ENCODE measurements at places on chromosomes 12 and 14.

DNA sequence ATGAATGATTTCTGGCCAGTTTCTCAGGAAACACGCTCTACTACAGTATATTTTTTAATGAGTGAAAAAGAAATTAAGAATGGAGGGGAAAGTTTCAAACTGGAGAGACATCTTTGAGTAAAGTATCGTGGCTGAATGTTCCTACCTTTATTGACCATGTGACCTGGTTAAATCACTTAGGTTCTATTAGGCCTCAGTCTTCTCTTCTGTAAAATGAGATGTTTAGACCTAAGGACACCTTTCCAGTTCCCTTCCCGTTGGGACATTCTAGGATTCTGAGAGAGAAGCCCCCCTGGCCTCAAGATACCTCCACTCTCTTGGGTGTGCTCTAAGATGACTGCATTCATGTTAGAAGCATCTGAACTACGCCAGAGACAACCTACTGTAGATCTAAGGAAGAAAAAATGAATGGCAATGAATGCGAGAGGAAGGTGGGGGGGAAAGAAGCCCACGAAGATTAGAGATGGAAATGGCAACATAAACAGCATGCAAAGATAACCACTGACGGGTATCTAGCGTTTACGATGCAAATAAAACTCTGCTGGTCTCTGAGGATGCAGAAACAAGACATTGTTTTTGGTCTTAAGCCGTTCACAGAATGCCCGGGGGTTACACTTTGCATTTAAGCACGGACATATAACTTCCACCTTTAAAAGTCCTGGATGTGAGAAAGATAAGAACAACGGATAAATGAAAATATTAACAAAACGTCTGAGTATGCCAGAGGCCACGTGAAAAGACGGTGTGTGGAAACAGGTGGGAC lies 599 bp upstream of the CPSF6 start:
- no peak for DNase-seq

- no peak for DNase-seq
Measured at GRCh38 chr14:79781882-79782281, 429.4 kb downstream of the DIO2 start.

DNA sequence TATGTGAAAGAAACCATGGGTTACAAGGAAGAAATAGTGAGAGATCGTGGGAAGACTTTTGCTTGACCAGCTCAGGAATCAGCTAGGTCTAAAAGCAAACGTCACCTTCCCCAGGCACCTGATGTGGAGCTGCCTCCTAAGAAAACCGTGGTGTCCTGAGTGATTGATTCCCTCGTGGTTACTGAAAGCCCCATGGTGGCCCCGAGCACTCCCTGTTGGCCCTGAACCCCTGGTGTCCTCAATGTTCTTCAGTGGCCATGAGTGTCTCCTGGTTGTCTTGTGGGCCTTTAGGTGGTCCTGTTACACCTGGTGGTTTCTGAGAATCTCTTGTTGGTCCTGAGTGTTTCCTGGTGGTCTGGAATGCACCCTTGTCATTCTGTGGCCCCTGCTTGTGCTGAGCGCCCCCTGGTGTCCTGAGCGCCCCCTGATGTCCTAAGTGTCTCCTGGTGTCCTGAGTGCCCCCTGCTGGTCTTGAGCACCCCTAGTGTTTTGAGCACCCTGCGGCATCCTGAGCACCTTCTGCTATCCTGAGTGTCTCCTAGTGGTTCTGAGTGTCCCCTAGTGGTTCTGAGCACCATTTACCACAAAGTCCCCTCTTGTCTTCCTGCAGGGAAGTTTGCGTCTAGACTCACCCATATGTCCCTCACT lies 518.7 kb downstream of the TMEM121 start:
- DNase-seq: peak; percentile 59

GRCh38 chr12:68119250-68119649 lies 40.3 kb downstream of the IFNG start:
- DNase-seq: no peak

DNA sequence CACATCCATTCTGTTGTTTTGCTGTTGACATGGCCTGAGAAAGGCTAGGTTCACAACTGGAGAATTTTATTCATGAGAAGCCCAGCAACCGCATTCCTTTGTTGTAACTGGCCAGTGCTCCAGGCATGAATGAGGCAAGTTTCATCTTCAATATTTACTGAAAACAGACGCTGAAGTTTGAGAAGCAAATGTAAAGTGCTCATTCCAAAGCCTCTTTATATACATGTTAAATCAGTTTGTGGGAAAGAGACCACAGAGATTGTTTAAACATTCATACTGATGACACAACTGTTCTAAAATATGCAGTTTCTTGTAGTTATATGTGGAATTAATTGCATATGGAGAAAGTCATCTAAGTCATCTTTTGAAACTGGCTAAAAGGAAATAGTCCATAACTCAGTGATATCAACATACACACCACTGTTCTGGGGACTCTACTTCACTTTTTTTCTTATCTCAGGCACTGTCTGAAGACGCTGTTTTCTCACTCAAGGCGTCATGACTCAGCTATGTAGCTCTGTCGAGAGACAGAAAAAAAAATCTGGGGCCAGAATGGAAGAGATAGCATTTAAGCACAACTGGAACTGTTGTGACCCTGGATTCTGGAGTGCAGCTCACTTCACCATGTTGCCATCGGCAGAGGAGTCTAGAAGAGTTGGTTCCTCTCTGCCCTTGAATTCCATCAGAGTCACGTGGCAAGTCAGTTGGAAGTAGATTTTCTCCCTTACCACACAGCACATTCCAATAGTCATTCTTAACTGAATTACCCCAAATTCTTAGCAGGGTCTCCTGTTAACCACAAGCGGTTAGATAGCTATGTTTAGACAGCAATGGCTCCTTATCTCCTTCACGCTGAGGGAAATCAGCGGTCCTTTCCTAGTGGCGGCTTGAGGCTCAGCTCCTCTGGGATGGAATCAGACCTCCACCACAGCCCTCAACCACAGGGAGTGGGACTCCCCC lies 258.4 kb upstream of the HMGA2 start:
- no peak for DNase-seq

DNA sequence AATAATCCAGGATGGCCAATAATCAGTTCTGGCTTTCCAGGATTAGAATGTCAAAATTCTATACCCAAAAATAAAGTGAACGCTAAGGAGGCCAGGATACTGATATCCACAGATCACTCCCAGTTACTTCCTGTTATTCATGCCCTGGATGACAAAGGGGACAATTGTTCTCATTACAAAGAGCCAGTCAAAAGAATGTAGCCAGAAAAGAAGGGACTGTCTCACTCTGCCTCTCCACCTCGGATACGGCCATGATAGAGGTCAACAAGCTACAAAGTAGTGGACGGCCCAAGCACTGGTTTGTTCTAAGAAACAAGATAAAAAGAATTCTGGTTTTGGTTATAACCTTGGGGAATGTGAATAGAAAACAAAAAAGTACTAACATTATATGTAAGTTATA lies 116.1 kb upstream of the ATF7IP start:
- DNase-seq: no peak

- DNase-seq: no peak
Measured at GRCh38 chr12:131694116-131694838, 16.6 kb upstream of the SFSWAP start.

DNA sequence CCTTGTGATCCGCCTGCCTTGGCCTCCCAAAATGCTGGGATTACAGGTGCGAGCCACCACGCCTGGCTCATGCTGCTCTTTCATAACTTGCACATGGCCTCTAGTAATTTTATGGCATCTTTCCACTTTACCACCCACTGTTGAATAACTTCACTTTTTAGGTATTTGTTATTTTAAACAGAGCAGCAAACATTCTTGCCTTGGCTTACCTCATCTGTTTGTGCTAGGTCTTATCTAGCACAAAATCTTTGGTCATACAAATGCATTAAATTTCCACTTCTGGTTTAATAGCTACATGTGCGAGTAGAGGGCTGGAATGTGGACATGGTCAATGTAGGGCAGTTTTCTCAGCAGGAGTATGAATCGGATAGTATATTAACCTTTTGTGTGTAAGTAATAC lies 38.8 kb upstream of the ATF7IP start:
- no peak for DNase-seq

DNA sequence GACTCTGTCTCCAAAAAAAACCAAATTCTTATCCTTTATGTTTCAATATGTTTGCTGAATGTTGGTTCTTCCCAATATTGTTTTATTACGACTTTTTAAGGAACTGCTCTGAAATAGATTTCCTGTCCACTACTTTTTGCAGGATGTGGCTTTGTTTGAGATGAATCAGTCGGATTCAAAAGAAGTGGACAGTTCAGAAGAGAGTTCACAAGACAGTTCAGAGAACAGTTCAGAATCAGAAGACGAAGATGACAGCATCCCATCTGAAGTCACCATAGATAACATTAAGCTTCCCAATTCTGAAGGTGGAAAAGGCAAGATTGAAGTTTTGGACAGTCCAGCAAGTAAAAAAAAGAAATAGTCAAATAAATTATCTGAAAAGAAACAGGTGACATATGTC lies 8.2 kb downstream of the NOPCHAP1 start:
- DNase-seq: no peak

GRCh38 chr12:503111-503761 lies 43.5 kb downstream of the B4GALNT3 start:
- DNase-seq: peak; percentile 30

DNA sequence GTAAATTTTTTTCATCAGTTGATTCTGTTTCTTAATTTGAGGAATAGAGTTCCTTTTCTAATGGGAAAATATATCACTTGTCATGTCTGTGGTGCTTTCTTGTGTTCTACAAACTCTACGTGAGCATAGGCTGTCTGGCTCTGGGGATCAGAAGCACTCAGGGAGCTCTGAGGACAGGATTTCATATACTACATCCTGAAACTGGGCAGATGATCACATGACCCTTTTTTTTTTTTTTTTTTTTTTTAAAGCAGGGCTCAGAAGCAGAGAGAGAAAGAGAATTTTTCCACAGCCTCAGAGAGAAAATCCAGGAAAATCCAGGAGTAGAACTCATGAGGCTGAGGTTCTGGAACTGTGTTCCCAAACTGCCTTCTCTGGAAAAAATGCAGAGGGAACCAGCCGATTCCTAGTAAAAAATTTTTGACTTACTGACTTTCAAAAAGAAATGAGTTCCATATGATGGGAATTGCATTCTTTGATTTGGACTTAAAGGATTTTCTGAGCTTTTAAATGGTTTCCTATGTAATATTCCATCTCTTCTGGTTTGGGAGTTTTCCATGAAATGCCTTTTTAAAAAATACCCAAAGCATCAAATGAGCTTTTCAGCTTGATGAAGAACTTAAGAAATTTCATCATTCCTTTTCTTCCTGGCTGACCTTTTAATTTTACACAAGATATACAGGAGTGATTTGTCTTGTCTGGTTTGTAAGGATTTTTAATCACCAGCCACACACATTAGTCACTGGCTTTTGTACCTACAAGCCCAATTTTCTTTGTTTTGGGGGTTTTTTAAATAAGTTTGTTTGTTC lies 183.1 kb upstream of the HIF1A start:
- no peak for DNase-seq

GRCh38 chr14:96047101-96047500 lies 7.9 kb downstream of the C14orf132 start:
- DNase-seq: no peak

DNA sequence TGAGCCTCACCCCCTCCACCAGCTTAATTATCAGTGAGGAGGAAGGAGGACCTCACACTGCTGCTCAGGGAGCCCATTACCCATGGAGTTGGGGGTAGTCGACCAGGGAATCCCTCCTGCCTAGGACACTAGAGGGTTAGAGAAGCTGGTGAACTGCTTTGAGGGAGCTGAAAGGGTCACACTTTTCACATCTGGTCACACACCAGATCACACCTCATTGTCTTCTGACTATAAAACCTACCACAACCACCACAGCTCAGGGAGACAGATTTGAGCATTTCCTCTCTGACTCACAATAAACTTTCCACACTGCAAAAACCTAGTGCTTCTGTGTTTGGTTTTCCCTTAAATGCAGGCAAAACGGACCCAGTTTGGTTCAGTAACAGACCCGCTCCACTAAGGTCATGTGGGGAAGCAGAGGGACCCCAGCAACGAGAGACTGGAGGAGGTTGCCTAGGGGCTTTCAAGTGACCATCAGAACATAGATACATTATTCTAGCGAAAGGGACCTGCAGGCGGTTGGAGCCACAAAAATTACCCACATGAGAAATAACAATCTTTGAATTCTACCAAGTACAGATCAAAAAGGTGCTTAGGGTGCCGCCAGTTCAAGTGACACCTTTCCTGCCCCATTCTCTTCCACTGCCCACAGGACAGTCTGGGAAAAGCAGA lies 151.4 kb upstream of the AVPR1A start:
- DNase-seq: no peak

GRCh38 chr14:104882325-104882973 lies 17.4 kb downstream of the CEP170B start:
- peak; percentile 87 for DNase-seq

DNA sequence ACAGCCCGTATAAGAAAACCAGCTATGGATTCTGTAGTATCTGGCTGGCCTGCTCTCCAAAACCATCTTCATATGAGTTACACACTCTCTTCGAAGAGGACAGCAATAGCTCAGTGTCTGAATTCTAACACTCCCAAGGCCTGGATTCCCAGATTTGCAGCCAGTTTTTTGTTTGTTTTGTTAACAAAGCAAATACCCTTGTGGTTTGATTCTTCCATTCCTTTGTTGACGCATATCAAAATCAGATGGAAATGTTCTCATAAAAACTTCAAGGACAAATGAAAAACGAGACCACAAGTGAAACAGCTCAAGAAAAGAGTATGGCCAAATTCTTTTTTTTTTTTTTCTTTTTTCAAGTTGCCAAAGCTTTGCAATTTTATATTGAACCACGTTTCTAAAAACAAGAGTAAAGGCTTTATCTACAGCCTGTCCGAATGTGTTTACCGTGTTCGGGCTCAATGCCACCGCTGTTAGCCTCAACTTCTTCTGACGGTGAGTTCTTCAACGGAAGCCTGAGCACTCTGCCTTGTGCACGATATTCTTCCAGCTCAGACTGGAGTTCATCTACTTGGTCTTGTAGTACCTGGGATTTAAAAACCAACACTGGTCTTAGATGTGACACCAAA lies 67.5 kb downstream of the NIN start:
- DNase-seq: no peak

Data from WERI-Rb-1 (cell line).